ENCODE measurements at places on chromosomes 5 and 9.

DNA sequence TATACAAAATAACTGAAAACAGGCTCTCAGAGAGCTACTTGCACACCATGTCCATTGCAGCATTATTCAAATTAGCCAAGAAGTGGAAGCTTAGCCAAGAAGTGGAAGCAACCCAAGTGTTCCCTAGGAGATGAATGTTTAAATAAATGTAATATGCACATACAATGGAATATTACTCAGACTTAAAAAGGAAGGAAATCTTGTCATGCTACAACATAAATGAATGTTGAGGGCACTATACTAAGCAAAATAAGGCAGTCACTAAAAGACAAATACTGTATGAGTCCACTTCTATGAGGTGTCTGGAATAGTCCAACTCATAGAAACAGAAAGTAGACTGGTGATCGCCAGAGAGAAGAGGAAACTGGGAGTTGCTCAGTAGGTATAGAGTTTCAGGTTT, 438.1 kb downstream of the MAT2B start:
- DNase-seq: no peak

GRCh38 chr5:25439025-25439424, 794.2 kb upstream of the CDH10 start:
- DNase-seq: no peak

DNA sequence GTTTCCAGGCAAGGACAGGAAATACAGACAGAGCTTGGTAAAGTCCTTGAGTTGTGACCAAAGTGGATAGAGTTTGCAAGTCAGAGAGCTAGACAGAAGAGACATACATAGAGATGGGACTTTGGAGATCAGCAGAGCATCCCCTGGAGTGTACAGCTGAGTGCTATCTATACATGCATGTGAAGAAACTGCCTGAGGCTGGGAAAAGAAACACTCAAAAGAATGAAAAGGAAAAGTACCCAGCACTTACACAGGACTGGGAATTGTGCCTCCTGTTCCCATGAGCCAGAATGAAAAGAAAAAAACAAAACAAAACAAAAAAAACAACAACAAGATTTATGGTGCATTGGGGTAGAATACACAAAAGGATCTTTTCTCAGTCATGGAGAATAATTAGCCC, 606.4 kb downstream of the ZNF608 start:
- DNase-seq: no peak

DNA sequence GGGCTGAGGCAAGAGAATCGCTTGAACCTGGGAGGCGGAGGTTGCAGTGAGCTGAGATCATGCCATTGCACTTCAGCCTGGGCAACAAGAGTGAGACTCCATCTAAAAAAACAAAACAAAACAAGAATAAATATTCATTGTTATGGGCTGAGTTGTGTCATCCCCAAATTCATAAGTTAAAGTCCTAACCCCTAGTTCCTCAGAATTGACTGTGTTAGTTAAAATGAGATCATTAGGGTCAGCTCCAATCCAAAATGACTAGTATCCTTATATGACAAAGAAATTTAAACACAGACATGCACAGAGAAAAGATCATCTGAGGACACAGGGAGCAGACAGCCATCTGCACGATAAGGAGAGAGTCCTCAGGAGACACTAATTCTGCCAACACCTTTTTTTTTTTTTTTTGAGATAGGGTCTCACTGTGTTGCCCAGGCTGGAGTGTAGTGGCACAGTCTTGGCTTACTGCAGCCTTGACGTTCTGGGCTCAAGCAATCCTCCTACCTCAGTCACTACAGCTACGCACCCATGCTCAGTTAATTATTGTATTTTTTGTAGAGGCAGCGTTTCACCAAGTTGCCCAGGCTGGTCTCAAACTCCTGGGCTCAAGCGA, 32.1 kb upstream of the GCNT1 start:
- DNase-seq: no peak

DNA sequence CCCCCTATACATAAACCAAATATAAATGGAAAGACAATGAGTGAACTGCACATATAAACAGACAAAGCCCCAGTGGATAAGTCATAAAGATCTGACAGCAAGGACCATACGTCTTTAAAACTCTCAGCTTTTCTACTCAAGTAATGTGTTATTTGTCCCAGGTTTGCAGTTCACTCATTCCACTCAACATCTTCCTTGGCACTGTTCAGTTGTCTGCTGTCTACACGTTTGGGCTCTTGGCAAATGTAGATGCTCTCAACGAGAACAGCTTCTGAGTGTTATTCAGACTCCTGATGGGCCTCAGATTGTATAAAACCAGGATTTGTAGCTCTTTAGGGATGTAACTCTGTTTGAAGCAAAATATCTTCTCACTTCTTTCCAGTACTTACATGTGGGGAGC, 198.2 kb upstream of the SEMA6A start:
- DNase-seq: no peak

DNA sequence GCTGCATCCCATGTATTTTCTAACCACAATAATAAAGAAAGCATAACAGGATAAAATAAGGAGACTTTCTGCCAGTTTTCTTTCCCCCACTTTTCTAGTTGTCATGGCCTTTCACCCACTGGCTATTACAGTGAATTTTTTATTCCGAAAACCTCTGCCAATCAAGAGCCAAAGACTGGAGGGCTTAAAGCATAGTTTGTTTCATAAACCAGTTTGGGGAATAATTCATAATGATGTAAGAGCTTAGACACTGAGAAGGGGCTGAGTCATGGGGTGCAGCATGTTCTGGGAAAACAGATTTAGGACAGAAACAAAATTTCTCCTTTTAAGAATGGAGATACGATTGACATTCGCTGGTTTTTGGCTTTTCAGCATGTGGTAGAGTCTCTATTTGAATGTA, 4.4 kb upstream of the GLIPR2 start:
- no peak for DNase-seq

DNA sequence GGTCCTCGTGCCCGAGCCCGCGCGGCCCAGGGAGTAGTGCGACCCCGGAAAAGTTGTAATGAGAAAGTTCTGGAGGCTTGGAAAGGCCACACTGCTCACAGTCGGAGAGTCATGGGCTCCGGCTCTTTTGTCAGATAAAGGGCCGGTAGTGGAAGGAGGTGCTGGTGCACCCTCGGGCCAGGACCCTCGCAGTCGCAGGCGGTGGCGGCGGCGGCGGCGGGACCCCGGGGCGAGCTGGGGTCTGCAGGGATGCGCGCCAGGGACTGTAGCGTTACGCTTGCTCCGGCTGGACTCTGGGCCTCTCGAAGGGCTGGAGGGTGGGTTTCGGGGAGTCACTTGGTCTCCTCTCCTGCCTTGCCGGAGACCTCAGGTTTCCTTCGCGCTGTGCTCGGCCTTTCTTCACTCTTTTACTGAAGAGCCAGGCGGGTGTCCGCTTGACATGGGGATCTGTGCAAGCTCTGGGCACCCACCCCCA, 1.5 kb downstream of the RORB start:
- no peak for DNase-seq

GRCh38 chr5:88683506-88684135, 199.4 kb downstream of the MEF2C start:
- no peak for DNase-seq

DNA sequence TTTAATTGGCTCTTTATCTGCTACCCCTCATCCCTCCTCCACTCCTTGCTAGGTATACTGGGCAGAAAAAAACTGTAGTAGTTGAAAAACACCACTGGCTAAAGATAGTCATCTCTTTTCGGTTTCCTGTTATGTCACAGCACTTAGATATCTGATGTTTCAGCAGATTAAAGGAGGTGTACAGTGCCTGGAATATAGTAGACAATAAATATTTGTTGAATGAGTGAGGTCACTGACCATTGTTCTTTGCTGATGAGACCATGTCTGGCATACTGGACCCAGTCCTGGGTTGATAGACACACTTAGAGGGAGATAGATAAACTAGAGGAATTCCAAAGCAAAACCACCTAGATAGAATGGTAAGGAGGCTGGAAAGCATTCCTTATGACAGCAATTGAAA, 3.2 kb downstream of the GRPEL2 start:
- peak; percentile 67 for DNase-seq

GRCh38 chr5:102554082-102554481, 55.3 kb upstream of the SLCO6A1 start:
- no peak for DNase-seq

DNA sequence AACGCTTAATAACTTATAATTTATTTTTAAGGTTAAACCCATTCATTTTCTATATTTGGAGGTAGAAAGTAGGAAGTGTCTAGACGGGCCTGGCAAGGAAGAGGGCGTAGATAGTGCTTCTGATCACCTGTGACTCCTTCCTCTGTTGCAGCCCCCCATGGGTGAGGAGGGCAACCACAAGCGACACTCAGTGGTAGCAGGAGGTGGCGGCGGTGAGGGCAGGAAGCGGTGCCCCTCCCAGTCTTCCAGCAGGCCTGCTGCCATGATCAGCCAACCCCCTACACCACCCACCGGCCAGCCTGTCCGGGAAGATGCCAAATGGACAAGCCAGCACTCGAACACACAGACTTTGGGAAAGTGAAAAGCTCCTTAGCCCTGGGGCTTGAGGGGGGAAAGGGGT, 36.7 kb downstream of the FAXDC2 start:
- peak; percentile 52 for DNase-seq

DNA sequence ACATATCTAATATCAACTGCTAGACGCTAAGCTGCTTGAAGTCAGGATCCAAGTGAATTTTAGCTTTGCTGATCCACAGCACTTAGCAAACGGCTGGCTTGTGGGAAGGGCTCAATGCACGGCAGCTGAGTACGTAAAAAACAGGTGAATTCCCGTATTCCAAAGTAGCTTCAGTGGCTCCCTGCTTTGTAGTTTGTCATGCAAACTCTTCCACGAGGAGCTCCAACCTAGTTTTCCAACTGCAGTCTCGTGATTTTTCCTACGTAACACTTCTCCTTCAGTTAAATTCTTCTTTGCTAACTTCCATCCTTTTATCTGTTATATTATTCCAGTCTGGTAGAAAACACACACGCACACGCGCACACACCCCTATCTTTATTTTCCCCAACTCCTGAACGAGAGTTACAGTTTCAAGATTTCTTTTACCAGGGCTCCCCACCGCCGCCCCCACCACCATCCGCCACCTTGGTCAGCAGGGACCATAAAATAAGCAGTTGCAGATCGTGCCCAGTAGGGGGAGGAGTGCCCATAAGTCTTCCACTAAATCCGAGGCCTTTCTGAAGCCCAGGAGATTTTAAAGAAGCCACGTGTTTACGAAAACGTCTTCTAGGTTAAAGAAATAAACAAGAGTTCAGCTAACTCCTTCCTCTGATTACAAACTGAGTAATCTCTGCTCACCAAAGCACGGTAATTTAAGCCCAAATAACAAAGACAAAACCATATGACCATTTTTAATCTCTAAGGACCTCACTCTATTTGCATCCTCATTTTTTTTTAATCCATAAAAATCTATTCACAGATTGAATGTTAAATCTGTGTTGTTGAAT, 34.8 kb upstream of the TRIO start:
- DNase-seq: peak; percentile 18

DNA sequence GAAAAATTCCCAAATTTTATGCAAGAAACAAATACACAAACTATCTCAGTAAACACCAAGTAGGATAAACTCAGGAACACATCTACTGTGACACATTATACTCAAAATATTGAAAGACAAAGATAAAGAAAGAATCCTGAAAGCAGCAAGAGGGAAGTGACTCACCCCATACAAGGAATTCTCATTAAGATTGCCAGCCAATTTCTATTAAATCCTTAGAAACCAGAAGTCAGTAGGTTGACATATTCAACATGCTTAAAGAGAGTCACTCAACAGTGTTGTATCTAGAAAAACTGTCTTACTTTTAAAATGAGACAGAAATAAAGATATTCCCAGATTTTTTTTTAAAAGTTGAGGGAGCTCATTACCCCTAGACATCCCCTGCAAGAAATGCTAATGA, 15.5 kb downstream of the SPATA31E1 start:
- no peak for DNase-seq

- DNase-seq: peak; percentile 66
Observed at GRCh38 chr5:181217111-181217802, 5.8 kb upstream of the TRIM41 start.

DNA sequence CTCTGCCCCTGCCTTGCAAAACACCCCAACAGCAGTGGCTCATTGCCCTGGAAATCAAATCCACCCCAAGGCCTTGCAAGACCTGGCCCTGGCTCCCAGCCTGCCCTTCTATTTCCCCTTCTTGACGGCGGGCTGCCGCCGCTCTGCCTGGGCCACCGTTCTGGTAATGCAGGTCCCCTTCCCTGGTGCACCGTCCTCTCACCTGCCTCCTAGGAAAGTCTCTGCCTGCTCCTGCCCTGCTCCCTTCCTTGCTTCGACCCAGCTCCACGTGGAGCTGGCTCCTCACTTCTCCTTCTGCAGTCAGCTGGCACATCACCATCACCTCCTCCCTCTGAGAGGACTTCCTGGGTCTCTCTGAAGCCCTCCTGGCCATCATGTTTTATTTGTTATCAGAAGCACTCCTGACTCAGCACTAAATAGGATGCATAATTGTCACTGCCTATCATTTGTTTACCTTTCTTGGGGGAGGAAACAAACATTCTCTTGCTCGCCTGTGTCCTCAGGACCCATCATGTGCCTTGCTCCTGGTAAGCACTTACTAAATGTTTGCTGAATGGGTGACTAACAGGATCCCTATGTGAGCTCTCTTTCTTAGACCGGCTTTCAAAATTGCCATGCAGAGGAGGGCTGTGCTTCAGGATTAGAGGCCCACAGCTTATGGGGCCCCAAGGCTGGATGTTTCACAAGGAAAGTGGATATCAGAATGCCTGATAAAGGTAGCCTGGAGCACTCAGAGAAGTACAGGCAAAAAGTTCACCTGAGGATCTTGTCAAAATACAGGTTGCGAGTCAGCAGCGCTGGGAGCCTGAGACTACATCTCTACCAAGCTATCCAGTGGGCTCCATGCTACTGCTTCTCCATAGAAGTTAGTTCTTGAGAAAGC, 19.6 kb upstream of the C5orf47 start:
- DNase-seq: no peak

GRCh38 chr9:138104251-138105122, 226.9 kb downstream of the CACNA1B start:
- DNase-seq: no peak

DNA sequence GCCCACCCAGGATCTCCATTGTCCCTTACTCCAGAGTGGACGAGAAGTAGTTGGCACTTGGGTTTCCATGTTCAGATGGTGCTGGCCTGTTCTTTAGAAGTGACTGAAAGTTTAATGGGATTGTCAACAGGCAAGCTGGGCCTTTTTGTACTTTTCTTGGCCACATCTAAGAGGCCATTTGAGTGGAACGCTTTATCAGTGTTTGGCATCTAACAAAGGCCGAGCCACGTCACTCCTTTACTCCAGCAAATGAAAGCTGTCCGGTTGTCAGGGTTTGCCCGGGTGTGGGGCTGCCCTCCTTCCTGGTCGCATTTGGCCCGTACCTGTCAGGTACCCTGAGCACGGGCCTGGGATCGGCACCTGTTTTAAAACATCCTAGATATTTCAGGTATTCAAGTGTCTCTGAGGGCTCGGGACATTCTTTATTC, 71.5 kb downstream of the RCL1 start:
- no peak for DNase-seq

- DNase-seq: no peak
Observed at GRCh38 chr9:69675563-69675962, 3.4 kb upstream of the APBA1 start.
